ENCODE measurements at places on chromosomes 5 and 9.
A peak's percentile ranks its signal among the peaks of the same experiment; 100 is the strongest.

- DNase-seq = no peak
These were observed 566.6 kb downstream of the ZNF608 start for GRCh38 chr5:124179819-124180218.

GRCh38 chr9:130886981-130887380 lies 9.6 kb downstream of the QRFP start:
- no peak for DNase-seq

DNA sequence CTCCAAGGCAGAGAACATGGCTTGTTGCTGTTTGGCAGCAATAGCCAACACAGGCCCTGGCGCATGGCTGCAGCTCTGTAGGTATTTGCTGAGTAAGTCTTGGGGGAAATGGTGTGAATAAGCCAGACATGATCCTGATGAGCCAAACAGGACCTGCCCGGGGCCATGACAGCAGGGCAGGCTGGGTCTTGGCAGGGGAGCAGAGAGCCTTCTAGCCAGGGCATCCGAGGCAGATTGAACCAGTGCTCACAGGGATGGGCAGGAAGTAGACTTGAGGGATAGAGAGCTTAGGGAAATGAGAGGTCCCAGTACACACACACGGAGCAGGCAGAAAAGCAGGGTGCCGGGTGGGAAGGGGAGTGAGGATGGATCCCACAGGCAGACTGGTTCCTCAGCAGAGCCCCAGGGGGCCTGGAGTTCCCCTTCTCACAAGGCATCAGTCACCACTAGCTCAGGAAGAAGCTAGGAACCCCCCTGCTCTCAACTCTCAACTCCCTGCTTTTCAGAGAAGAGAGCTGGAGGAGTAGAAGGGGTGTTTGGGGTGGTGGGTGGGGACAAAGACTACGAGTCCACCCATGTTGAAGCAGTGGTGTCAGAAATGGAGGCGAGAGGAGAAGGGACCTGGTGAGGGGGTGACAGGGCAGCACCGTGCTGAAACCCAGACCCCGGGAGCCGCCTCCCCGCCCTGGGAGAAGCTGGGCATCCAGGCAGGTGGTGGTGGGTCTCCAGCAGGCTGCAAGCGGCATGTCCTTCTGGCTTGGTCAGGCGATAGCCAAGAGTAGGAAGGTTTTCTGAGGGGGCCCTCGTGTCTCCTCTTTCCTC lies 111.1 kb downstream of the RGS3 start:
- no peak for DNase-seq

- no peak for DNase-seq
These were observed 8.9 kb upstream of the FBXW11 start for GRCh38 chr5:172015346-172015745.

GRCh38 chr5:43514471-43514815 lies 505 bp downstream of the C5orf34 start:
- no peak for DNase-seq

DNA sequence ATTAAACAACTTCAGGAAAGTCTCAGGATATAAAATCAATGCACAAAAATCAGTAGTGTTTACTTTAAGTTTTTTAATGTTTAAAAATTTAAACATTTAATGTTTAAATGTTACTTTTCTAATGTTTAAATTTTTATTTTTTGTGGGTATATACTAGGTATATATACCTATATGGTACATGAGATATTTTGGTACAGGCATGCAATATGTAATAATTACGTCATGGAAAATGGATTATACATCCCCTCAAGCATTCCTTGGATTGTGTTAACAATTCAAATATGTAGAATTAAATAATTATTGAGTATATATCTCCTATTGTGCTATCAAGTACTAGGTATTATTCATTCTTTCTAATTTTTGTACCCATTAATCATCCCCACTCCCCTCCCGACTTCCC lies 291.3 kb downstream of the TMEM232 start:
- no peak for DNase-seq

DNA sequence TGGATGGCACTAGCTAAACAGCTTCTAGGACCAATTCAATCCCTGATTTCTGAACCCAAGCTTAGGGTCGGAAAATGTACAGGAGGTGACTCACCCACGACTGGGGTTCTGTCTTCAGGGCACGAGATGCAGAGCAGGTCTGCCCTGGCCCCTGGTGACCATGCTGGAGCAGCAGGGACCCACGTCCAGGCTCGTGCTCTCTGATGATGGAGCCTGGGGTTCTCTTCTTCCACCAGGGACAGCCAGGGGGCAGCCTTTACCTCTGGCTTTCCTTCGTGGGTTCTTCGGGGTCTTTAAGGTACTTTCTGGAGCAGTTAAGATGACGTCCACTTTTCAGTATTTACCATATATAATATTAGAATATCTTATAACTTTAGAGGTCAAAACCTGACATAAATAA lies 2.1 kb downstream of the CFAP77 start:
- peak; percentile 75 for DNase-seq

DNA sequence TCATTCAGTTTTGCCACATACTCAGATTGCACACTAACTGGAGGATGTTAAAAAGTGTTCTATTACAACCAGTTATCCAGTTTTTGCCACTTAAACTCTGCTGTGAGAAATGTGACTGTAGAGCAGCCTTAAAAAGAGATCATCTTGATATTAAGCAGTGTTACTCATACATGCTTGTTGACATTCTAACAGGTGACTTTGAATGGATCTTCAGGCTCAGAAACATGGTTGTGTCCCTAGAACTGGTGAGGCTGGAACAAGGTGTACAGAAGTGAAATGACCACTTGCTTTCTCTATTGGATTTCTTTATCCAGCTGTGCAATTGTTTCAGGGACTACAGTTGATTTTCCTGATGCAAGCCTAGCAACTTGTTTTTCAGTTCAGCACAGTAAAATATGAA lies 166.1 kb upstream of the CCDC152 start:
- no peak for DNase-seq

DNA sequence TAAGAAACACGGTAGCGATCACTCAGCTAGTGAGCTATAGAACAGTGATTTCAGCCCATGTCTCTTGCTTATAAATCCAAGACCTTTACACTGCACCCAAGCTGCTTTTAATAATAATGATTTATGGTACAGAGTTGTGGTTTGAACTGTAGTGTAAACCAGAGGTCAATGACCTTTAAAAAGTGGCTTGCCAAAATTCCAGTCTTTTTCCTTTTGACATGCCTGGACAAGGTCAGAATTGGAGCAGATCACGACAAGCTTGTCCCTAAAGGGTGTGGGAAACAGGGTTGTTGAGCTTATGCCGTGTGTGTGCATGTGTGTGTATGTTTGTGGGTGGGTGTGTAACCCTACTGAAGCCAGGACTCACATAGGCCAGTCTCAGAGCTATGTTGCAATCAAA lies 225.3 kb upstream of the CLINT1 start:
- no peak for DNase-seq

DNA sequence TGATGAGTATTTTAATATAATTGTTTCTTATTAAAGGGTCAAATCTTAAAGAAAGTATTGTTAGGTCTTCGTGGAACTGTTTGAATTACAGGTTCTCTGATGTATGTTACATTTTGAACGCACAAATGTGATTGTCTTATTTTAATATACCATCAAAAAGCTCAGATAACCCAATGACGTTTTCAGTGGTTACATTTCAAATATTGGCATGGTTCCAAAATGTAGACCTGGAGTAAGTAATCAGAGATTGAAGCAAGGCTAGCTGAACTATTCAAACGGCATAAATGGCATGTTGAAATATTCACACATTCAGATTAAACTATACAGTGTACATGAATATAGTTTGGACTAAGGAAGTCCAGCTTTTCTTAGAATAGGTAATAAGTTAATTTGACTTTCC lies 281.7 kb upstream of the EFNA5 start:
- no peak for DNase-seq

GRCh38 chr9:93827545-93828330 lies 127.4 kb downstream of the BARX1 start:
- peak; percentile 68 for DNase-seq
